ENCODE measurements at places on chromosomes 4 and X.

GRCh38 chr4:38667085-38667893 is 3.3 kb downstream of the KLF3 start:
- peak; percentile 22 for DNase-seq

GRCh38 chr4:67521506-67521905 is 23.8 kb downstream of the CENPC start:
- no peak for DNase-seq

DNA sequence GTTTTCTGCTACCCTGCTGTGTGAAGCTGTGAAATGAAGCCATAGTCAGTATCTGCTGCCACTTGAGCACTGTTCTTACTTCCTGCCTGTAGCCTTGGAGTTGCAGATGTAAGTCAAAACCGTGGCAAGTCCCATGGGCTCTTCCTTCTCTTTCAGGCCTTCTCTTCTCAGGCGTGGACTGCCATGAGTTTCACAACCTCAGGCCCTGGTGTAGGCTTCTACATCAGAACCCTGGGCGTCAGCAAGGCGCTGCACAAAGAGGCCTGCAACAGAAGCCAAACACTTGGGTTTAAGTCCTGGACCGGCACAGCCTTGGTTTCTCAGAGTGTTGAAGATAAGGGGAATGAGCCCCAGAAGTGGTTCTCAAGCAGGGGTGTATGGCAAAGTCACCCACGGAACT is 2.5 kb downstream of the ZNF518B start:
- DNase-seq: no peak

DNA sequence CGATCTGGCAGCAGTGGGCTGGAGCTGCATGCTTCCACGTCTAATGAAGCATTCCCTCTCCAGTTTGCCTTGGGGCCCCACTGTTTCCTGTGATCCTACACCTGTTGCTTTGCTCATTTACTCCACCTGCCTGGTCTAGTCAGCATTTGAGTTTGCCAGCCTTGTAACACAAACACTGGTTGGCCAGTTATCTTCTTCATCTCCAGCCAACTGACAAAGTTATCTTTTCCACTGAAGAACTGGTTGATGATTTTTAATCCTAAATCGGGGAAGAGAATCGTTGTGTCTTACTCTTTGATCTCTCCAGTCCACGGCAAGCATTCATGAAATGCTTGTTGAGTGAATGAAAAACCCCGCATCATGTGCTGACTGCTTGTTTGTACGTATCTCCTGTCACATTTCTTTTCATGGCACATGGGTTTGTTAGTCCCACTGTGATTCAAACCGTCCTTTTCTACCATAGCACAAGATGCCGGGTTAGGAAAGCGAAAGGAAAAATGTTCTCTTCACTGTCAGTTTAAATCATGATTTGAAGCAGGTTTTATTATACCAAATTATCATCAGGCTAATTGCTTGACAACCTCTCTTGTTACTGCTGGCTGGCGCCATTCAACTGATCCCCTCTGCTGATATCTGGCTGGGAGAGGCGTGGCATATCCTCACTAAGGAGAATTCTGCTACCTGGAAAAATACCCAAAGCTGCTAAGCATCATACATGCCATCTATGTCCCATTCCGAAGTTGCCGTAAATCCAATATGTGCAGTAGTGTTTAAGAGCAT is 144.8 kb downstream of the SHROOM3 start:
- DNase-seq: peak; percentile 20

GRCh38 chr4:2789351-2789750 is 3.5 kb upstream of the SH3BP2 start:
- no peak for DNase-seq

GRCh38 chr4:115770046-115770543 is 656.7 kb upstream of the NDST4 start:
- DNase-seq: no peak
